ENCODE measurements at places on chromosomes 12 and 14.

- DNase-seq: no peak
These were observed 37.8 kb downstream of the SLCO1A2 start for GRCh38 chr12:21296751-21297406.

DNA sequence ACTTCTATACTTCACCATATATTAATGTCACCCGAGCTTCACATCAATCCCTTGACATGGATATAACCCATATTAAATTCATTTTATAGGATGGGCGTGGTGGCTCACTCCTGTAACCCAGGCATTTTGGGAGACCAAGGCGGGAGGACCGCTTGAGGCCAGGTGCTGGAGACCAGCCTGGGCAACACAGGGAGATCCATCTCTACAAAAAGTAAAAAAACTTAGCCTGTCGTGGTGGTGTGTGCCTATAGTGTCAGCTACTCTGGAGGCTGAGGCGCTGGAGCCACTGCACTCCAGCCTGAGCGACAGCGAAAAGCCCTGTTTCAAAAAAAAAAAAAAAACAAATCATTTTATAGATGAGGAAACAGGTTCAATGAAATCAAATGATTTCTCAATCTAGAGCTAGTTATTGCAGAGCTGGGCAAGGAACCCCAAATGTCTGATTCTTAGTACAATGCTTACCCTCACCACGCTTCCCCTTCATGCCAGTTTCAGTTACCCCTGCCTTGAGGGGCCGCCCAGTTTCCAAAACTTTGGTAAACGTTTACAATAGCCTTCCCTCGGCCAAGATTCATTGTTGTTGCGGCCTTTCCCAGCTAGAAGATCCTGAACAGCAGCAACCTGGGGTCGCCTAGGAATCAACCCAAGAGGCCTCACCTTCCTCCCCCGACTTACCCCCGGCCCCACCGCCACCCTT lies 751 bp downstream of the PSMB5 start:
- no peak for DNase-seq

- no peak for DNase-seq
These were observed 143.8 kb downstream of the MED13L start for GRCh38 chr12:116133636-116134214.

GRCh38 chr12:69062621-69063237 lies 129.8 kb upstream of the CPM start:
- no peak for DNase-seq

DNA sequence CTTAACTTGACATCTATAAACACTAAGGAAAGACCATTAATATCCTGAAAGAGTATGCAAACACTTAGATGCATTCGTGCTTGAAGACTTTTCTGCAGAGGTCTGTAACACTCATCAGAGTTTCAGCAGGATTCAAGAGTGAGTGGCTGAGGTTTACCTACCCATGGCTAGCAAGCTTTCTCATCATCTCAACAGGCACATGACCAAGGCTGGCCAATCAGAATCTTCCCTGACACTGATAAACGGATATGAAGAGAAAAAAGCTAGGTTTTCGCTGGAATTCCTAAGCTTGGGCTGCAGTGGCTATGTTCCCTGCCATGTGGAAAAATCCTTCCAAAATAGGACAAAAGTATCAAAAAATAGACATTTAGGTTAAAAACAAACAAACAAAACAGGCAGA lies 162.1 kb upstream of the USP15 start:
- no peak for DNase-seq

DNA sequence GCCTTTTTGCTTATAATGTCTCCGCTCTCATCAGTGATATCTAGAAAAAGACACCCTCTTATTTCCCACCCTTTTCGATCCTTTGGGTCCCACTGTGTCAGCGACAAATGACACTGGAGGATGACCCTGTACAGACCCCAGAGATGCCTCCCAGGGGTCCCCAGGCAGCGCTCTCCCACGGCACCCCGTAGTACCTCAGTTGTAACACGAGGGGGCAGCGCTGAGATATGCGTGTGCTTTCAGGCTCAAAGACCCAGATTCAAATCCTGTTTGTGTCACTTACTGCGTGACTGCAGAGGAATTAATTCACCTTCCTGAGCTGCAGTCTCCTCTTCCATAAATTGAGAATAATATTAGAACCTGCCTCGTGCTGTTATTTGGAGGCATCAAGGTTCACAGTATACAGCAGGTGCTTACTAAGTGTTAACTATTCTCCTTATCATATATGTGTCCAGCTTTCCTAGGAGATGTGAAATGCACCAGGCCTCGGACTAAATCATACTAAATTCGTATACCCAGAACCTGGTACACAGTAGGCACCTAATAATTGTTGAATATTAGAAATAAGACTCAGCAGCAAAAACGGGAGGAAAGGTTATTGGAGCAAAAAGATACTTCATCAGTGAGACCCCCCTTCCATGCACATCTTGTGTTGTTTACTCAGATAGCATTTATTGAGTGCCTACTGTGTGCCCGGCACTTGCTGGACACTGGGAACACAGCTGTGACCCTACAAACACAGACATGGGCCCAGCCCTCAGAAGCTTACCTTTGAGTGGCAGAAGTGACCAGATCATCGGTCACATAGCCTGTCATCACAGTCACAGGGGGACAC lies 99.9 kb downstream of the PHETA1 start:
- no peak for DNase-seq

DNA sequence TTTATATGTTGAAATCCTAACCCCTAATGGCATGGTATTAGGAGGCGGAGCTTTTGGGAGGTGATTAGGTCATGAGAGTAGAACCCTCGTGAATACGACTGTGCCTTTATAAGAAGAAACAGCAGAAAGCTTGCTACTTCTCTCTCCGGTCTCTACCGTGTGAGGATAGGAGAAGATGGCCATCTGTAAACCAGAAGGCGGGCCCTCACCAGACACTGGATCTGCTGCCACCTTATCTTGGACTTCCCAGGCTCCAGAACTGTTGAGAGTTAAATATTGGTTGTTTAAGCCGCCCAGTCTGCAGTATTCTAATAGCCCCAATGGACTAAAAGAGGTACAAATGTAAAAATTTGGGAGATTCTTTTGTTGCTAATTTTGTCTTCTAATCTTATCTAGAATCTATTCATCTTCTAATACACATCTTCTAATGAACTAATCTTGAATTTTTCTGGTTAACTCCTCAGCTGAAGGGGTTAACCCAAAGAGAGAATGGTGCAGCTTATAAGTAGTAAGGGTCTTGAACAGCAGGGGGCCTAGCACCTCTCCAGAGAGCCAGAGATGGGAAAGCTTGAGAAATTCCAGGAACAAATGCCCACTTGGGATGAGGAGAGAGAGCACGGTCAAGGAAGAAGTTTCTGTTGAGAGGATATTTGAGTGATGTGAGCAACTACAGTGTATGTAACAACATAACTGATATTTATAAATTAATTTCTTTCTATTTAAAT lies 264.0 kb upstream of the GRIP1 start:
- no peak for DNase-seq

GRCh38 chr14:100634026-100634425 lies 46.8 kb upstream of the BEGAIN start:
- DNase-seq: no peak

DNA sequence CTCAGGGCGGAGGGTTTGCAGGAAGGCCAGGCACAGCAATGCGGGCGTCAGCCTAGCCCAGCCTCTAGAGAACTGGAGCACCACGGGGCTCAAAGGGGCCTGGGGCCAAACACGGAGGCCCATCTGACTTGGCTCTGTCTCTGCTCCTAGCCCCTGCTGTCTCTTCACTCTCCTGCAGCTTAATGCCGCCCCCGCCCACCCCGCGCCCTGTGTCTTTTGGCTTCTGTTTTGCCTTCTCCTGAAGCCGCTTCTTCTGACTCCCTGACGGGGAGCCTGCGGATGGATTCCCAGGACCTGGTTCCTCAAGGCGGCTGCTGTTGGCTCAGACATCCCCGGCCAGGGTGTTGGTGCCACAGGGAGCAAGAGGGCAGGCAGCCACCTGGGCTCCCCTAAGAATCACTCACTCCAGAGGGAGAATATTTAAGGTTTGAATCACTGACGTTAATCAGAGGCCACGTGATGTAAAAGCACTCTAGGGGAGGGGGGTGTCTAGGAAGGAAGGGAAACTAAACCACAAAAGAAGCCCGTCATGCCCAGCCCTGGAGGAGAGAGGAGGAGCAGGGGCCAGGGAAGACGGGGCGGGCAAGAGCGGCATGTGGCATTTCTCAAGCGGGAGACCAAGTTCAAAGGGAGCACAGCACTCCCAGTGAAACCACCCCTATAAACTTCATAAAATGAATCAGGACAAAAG lies 36.9 kb upstream of the PRMT8 start:
- no peak for DNase-seq

GRCh38 chr14:102944448-102945330 lies 22.2 kb downstream of the AMN start:
- DNase-seq: no peak

- no peak for DNase-seq
These were observed 44.5 kb upstream of the AMN1 start for GRCh38 chr12:31773223-31773750.

- DNase-seq: no peak
These were observed 49.2 kb downstream of the FBXL14 start for GRCh38 chr12:1544996-1545700.

DNA sequence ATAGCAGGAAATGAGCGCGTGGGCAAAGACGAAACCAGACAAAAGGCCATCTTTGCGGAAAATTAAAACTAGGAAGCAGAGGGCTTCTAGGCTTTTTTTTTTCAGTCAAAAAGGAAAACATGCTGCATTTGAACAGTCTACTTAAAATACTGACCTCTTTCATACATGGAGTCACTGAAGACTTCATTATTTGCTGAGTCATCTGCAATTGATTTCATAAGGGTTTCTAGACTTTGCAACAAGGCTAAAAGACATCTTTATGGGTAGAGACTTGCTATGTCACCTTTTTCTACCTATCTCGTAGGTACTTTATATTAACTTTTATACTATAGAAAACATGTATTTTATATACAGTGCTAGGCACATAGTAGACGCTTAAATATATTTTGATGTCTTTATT lies 238.4 kb downstream of the TMEM132D start:
- DNase-seq: no peak

GRCh38 chr12:15336768-15337553 lies 14.7 kb downstream of the PTPRO start:
- no peak for DNase-seq

DNA sequence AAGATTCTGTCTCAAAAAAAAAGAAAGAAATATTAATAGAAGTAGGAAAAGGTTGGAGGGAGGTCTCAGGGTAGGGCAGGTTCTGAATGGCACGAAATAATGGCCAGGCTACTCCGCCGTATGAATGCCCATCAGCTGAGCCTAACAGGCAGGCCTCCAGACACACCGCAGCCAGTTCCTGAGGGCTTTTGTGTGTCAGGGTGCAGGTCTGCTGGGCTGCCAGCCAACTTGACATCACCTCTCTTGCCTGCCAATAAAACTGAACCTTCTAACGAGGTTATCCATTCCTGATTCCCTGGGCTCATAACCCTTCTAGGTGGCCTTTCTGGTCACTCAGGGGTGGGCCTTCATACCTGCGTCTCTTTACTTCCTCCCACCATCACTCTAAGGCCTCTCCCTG lies 3.0 kb downstream of the IFI27 start:
- DNase-seq: no peak

- DNase-seq: no peak
These were observed 35.4 kb downstream of the ZDHHC17 start for GRCh38 chr12:76799362-76799761.

- DNase-seq: no peak
These were observed 6.6 kb downstream of the PTHLH start for GRCh38 chr12:27965966-27966365.

GRCh38 chr12:94149119-94149780 lies 873 bp downstream of the PLXNC1 start:
- no peak for DNase-seq

DNA sequence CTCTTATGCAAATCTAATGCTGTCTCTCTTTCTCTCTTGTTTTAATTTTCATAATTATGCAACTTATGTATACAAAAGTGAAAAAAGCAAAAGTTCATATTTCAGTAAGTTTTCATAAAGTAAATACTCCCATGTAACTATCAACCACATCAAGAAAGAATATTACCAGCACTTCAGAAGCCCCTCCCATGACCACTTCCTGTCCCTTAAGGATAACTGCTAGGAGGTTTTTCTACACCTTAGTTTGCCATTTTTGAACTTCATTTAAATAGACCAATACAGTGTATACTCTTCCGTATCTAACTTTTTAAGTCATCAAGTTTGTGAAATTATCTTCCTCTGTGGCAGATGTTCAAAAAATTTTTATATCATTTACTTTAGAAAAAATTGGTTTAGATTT lies 547 bp upstream of the OR4K15 start:
- no peak for DNase-seq

DNA sequence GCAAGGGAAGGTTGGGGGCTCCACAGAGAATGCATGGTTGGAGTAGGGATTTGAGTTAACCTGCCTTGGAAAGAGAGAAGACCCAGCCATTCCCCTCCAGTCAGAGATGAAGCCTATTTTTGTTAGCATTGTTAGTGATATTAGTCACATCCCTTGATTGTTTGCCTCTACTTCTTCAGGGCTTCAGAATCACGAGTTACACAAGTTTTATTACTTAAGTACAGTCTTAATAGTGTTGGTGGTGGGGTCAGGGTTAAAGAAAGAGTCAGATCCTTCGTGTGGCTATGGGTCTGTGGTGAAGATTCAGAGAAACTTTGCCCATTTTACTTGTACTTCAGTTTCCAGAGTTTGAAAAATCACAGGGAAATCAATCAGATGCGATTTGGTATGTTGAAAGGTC lies 363.1 kb downstream of the LRIG3 start:
- no peak for DNase-seq

GRCh38 chr12:2824541-2824940 lies 10.3 kb downstream of the NRIP2 start:
- no peak for DNase-seq

GRCh38 chr12:74963867-74964331 lies 245.7 kb downstream of the KCNC2 start:
- DNase-seq: no peak

GRCh38 chr14:36408388-36408787 lies 88.0 kb upstream of the MBIP start:
- no peak for DNase-seq

DNA sequence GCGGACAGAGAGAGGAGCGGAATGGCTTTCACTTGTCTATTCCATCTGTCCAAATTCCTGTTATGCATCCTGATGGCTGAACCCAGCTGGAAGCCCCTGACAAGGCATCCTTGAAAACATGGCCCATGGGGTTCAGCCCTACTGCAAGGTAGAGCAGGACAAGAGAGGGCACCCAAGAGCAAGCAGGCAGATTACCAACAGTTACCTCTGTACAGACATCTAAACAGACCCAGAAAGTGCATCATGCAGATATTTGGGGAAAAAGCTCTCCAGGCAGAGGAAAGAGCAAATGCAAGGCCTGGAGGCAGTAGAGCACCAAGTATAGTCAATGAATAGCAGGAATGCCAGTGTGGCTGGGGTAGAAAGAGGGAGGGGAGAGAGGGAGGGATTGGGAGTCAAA lies 407.5 kb downstream of the PCNX1 start:
- no peak for DNase-seq

GRCh38 chr12:63098851-63099250 lies 52.1 kb downstream of the AVPR1A start:
- no peak for DNase-seq

DNA sequence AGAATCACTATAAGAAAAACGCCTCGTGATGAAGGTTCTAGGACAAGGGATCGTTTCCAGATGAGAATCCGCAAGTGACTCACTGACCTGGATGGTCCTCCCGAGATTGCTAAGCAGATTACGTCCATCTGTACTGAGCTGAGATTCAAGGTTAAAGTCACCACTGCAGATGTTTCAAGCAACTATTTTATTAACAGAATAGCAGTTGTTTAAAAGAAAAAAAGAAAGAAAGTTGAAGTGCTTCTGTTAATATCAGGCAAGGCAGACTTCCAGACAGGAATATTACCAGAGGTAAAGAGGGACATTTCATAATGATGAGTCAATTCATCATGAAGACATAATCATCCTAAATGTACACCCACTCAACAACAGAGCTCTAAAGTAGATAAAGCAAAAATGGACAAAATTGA lies 17.9 kb downstream of the PXN start:
- DNase-seq: no peak
